ENCODE measurements at places on chromosomes 7 and 10.

- no peak for DNase-seq
Measured at GRCh38 chr7:13641714-13642113, 347.8 kb downstream of the ETV1 start.

GRCh38 chr10:94005050-94005449 lies 11.3 kb downstream of the PLCE1 start:
- no peak for DNase-seq

- peak; percentile 44 for DNase-seq
Measured at GRCh38 chr7:122143376-122143750, 686 bp downstream of the AASS start.

DNA sequence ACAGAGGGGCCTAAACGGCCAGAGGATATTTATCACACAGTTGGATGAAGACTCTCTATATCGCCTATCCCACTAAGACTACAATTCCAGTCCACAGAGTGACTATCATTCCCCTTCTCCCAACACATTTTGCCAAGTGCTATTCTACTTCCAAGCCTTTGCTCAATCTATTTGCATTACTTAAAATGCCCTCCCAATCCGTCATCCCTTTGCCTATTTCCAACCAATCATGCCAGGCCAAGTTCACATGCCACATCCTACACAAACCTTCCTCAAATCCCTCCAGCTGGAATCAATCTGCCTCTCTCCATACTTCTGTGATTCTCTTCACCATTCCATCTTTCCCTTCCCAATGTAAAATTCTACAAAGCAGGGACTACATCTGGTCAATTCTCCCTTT lies 38.2 kb downstream of the SMURF1 start:
- DNase-seq, result no peak

DNA sequence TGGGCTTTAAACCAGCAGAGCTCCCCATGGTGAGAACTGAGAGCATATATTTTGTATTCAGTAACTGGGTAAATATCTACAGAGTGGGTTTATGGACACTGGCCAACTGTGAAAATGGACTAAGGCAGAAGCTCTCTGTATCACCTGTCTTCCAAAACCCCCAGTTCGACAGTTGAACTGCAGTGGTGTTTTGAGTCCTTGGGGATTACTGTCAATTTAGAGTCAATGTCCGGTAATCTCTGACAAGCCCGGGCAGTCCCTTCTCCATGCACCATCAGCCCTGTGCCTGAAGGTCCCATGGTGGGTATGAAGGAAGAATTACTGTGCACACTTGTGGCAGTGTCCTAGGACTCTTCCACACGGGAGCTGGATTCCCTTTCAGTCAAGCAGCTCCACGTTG lies 235.0 kb downstream of the CCSER2 start:
- no peak for DNase-seq

- DNase-seq, result no peak
Measured at GRCh38 chr10:49289480-49289879, 9.5 kb upstream of the C10orf71 start.

GRCh38 chr7:142614116-142614515 lies 135.2 kb upstream of the PRSS1 start:
- no peak for DNase-seq

DNA sequence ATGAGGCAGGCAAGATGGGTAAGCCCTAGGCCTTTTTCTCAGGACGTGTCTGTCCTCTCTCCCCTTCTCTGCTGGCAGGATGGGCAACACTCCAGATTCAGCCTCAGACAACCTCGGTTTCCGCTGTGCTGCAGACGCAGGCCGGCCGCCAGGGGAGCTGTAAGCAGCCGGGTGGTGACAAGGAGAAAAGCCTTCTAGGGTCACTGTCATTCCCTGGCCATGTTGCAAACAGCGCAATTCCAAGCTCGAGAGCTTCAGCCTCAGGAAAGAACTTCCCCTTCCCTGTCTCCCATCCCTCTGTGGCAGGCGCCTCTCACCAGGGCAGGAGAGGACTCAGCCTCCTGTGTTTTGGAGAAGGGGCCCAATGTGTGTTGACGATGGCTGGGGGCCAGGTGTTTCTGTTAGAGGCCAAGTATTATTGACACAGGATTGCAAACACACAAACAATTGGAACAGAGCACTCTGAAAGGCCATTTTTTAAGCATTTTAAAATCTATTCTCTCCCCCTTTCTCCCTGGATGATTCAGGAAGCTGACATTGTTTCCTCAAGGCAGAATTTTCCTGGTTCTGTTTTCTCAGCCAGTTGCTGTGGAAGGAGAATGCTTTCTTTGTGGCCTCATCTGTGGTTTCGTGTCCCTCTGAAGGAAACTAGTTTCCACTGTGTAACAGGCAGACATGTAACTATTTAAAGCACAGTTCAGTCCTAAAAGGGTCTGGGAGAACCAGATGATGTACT lies 13.1 kb downstream of the PHKG1 start:
- DNase-seq, result no peak

GRCh38 chr7:103664577-103664976 lies 218.6 kb upstream of the SLC26A5 start:
- no peak for DNase-seq

- no peak for DNase-seq
Measured at GRCh38 chr10:23432639-23433038, 6.2 kb upstream of the OTUD1 start.
